ENCODE measurements at places on chromosomes 7 and 10. TPM values are rescaled to one million over a fixed set of nuclear protein-coding genes. Genes with fewer than 3 reads are reported as not detected.

DNA sequence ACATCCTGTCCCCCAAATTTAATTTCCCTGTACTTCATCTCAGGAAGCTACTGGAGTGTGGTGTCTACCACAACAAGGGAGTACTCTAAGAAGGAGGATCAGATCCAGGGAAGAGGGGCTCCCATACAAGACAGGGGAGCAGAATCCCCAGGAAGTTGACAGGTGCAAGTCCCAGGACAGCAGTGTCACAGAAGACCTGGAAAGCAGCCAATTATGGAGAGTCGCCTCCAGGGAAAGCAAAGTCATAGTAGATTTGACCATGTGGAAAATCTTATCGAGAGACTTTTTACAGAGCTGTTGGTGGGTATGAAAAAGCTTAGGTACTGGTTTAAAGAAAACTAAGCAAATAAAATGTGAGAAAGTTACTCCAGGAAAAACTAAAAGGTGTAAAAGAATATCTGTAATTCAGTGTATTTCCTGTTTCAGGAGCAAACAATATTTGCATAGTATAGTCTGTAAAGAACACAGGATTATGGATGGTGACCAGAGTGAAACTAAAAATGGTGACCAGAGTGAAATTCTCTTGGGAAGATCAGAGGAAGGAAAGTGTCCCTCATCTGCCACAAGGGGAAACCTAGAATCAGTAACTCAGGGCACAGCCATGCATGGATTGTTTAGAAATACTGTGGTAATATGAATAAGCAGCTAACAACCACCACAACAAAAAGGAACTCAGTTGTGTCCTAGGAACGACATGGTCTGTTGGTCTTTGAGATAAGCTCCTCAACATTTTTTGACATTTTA lies 44.5 kb downstream of the LANCL2 start:
- DNase-seq, result peak; percentile 18

Gene TSC22D4
- total RNA-seq, result 46.8 TPM

DNA sequence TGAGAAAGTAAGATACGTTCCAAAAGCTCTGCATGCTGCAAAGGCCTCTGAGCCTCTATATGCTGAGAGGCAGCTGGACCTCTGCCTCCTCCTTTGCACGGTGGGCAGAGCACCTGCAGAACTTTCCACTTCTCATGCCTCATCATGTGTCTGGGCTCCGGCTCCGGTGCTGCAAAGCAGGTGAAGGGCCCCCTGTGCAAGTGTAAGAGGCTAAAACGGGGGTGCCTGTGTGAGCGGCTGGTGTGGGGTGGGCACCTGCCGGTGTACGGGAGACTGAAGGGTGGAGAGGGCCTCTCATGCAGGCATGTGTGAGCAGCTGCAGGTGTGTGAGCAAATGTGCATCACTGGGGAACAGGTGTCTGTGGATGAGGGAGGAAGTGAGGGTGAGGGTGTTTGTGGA lies 121.0 kb downstream of the KCNMA1 start:
- DNase-seq, result no peak

DNA sequence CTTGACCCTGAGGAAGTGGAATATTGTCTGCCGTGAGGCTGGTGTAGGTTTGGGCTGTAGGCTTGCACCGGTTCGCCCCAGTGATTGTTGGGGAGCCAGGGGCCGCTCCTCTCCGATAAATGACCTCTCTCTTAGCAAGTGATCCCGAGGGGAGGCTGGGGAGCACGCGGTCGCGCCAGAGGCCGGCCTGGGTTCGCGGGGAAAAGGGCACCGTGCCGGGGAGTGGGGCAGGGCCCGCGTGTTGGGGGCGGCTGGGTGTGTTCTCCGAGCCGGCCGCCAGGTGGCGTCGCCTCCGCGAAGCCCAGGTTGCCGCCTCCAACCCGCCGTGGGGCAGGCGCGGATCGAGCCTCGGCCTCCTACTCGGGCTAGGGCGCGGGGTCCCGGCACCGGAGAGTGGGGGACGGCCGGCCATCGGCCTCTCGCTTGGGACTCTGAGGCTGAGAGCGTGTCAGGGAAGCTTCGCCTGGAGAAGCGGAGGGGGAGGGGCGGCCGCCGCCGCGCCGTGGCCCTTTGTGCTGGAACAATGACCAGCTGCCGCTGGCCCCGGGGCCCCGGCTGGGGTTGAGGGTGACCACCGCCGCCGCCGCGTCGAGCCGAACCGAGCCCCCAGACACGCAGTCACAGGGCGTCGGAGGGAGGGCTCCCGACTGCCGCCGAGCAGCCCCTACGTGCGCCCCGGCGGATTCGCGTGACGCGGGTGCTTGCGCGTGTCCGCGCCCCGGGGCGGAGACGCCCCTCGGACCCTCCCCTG lies 442 bp upstream of the LZTS2 start:
- peak; percentile 53 for DNase-seq

DNA sequence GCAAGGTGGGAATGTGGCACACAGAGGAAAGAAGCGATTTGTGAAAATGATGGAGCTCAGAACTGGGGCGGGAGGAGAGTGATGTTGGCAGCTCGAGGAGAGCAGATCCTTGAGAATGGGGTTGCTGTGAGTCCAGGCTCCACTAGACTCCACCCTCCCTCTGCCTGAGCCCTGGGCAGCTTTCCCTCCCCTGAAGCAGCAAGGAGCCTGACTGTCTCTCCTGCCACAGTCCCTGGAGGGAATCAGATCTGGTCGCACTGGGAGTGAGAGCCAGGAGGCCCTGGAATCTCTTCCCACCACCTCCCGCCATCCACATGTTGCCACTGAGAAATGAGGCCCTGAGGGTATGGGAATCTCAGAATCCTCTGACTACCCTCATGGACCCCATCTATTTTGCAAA lies 362.7 kb downstream of the PLXNA4 start:
- DNase-seq, result no peak

DNA sequence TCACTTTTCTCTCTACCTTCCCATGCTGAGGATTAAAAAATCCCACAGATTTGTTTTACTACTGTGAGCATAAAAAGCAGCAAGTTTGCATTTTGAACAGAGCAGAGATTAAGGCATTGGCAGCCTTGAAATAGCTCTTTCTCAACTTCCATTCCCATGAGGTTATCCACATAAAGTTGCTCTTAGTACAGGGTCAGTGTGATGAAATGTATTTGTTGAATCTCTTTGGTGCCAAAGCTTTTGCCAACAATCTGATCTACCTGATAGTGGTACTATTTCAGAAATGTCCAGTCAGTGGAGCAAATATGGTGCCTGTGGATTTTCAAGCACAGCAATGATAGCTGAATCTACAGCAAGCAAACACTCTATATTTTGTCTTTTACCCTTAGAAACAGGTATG lies 254.8 kb downstream of the INHBA start:
- DNase-seq, result peak; percentile 21

Gene ITPRIP
- 19.7 TPM for total RNA-seq

DNA sequence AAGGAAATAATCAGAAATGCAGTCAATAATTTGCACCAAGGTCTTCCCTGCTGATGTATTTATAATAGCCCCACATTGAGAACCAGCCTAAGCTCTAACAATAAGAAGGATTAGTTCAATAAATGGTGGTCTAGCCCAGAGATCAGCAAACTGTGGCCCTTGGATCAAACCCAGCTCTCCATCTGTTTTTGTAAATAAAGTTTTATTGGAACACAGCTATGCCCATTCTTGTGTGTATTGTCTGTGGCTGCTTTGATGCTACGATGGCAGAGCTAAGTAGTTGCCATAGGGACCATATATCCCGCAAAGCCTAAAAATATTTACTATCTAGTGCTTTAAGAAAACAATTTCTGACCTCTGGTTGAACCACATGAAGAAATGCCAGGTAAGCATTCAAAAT lies 154.9 kb downstream of the EMX2 start:
- no peak for DNase-seq

GRCh38 chr10:102626026-102626685 lies 18.1 kb upstream of the TRIM8 start:
- DNase-seq, result no peak

DNA sequence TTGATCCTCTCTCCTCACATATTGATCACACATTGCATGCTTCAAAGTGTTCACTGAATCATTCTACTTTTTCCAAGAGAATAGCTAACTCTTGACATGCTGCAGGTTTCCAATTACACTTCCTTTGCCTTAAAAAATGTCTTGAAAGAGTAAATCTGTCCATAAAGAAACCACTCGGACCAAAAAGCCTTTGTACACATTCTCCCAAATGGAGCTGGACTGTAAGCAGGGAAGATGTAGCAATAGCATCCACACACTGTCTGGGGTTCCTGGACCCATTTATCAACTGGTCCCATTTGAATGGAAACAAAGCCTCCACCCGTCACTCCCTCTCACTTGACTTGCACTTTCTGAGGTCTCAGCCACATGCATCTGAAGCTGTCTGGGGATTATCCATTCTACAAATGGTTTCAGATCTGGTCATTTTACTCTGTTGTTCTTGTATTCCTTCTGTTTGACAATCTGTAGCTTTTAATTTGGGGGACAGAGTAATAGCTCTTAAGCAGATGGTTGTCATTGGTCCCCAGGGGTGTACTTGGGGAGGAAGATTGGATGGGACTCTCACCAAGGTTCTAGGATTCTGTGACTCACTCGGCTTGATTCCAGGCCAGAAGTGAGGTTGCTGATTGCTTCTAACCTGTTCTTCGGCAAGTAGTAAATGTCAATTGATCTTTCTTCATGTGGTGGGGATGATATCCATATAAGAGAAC lies 203.5 kb downstream of the HIBADH start:
- no peak for DNase-seq

DNA sequence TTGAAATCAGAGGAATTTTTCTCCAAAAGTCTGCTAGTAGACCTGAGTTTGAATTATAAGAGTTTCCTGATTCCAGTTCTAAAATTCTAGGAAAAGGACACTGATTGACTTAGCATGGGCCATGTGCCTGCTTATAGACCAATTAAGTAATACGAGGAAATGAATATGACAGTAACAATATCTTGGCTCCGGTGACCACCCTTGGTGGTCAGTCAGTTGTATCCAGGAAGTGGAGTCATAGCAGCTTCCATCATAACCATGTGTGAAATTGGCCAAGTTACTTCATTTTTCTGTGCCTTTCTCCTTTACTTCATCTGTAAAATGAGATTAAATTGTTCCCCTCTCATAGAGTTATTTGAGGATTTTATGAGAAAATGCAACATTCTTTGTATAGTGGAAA lies 66.9 kb downstream of the MTPAP start:
- DNase-seq, result no peak

GRCh38 chr10:81981724-81982123 lies 106.7 kb downstream of the NRG3 start:
- DNase-seq, result no peak

GRCh38 chr10:485776-486175 lies 203.7 kb downstream of the DIP2C start:
- no peak for DNase-seq

- peak; percentile 33 for DNase-seq
Observed at GRCh38 chr7:130135208-130136205, 65.2 kb downstream of the KLHDC10 start.

- DNase-seq, result no peak
Observed at GRCh38 chr10:130434446-130435385, 298.5 kb downstream of the GLRX3 start.

- peak; percentile 41 for DNase-seq
Observed at GRCh38 chr10:22340329-22341189, 4.7 kb upstream of the SPAG6 start.

Gene SHH
- not detected for total RNA-seq
